ENCODE measurements at places on chromosomes 6 and 20.
A peak's percentile ranks its signal among the peaks of the same experiment; 100 is the strongest.

GRCh38 chr6:97674802-97675201, 391.8 kb upstream of the MMS22L start:
- no peak for DNase-seq

DNA sequence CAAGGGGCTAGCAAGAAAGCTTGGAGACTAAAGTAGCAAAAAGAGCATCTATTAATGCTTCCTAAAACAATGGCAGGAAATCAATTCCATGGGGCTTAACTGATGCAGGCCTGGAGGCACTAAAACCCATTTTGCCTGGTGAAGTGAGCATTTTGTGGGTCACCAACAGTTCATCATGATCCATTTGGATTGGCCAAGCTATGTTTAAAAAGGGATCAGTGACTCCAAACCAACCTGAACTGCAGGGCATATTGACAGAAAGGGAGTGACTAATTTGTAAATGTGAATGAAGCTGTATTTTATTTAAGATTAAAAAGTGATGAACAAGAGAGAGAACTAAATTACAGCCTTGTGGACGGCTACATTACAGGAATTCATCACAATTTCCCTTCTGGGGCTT, 132.0 kb downstream of the PCSK2 start:
- DNase-seq, result no peak

GRCh38 chr6:39085129-39085797, 29.7 kb downstream of the SAYSD1 start:
- no peak for DNase-seq

- DNase-seq, result no peak
These were observed 98.5 kb downstream of the ARMC2 start for GRCh38 chr6:108946695-108947094.

GRCh38 chr6:30357678-30358540, 13.0 kb downstream of the RPP21 start:
- peak; percentile 58 for DNase-seq

- no peak for DNase-seq
These were observed 6.3 kb upstream of the GABRR2 start for GRCh38 chr6:89321131-89321970.

- DNase-seq, result no peak
These were observed 93.0 kb downstream of the BACH2 start for GRCh38 chr6:90203672-90204071.

DNA sequence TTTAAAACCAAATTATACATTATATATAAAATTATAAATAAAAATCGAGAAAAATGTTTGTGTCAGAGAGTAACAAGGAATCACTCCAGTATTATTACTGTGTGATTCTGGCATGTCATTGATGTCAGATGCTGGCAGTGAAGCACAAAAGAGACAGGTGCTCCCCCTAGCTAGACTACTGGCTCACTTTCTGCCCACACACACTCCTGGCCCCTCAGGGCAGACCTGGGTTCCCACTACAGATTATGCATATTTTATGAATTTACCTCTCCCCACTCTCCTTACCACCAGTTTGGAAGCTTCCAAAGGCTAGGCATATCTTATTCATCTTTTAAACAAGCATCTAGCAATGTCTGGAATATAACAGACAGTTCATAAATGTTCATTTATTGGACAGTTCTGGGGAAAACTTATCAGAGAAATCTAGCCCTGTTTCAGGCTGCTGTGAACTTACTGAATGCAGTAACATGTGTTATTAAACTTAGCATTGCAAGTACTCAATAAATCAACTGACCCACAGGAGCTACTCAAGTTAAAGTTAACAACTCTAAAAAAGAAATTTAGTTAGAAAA, 12.8 kb downstream of the SNX3 start:
- no peak for DNase-seq

- no peak for DNase-seq
These were observed 16.6 kb downstream of the ATG5 start for GRCh38 chr6:106308985-106309384.

DNA sequence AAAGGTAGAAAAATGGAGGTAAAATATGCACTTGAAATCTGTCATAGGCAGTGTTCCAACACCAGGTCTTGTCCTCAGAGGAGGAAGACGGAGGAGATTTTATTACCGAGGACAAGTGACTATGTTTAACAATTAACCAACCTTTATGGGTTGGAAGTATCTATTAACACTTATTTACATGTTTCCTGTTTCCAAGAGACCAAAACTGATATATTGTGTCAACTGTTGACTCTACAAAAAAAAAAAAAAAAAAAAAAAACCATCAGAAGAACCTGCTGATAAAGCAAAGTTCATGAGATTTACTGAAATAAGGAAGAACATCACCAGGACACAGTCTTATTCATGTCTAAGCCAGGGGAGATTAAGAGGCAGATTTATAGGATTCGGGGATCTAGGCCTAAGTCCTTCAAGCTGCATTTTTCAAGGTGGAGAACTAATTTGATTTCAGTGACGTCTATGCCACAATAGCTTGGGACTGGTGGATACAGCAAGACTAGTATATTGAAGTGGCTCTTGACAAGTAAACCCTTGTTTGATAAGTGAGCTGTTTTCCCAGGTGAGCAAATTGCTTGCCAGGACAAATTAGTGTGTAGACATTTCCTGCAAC, 126.6 kb upstream of the NAA20 start:
- no peak for DNase-seq

DNA sequence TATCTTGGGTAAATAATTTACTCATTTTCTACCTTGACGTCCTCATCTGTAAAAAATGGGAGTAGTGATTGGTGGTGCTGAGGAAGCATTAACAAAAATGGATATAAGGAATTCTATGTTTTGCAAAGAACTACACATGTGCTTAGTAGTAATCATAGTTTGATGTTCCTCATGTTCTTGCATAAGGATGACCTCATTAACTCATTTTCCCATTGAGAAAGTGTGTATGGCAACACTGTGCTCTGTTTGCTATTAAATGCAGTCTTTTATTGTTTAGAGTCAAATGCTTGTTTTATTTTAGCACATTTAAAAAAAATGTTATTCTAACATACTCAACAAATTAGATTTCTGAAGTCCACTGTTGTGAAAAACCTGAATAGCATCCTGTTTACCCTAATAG, 211.2 kb upstream of the RSPO3 start:
- DNase-seq, result no peak

DNA sequence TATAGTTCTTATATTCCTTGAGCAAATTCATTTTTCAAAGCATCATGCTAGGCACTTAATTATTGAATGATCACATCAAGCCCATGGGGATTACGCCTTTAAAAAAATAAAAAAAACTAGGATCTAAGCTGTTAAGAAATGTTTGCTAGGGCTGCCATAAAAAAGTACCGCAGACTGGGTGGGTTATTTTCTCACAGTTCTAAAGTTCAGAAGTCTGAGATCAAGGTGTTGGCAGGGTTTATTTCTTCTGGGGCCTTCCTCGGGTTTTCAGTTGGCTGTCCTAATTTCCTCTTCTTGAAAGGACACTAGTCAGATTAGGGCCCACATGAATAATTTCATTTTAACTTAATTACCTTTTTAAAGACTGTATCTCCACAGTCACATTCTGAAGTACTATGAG, 165.6 kb upstream of the RIMS1 start:
- no peak for DNase-seq

DNA sequence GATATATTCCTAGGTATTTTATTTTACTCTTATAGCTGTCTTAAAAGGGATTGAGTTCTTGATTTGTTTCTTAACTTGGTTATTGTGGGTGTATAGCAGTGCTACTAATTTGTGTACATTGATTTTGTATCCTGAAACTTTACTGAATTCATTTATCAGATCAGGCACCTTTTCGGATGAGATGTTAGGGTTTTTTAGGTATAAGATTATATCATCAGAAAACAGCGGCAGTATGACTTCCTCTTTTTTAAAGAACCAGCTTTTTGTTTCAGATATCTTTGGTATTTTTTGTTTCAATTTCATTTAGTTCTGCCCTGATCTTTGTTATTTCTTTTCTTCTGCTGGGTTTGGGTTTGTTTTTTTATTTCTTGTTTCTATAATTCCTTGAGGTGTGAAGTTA, 382.4 kb upstream of the ADGRB3 start:
- no peak for DNase-seq

DNA sequence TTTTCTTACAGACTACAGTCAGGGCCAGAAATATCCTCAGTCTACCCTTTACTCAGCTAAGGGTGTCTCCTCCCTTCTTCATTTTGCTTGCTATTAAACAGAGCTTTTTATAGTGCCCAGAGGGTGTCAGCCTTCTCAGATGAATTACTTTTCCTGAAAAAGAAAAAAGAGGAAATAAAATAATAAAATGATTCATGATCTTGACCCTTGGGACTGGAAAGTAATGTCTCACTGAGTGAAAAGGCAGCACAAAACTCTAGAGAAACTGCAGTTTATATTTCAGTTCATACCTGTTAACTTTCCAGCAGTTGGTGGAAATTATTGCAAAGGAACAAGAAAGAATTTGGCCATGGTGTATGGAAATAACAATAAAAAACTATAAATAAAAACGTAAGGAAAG, 170.6 kb downstream of the IBTK start:
- no peak for DNase-seq

DNA sequence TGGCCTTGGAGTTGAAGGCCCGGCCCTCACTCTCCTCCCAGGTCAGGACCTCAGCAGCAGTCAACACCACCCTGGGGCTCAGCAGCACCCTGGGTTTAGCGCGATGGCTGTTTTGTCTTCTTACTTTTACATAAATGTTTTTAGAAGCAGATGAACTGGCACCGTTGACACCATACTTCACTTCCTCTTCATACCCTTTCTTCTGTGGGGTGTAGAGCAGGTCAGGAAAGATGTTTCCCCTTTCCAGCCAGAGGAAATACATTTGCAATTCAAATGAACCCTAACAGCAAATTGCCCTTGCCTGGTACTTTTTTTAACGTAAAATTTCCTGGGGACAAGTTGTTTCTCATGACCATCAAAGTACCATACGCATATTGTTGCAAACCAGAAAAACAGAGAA, 54.7 kb upstream of the SNX9 start:
- no peak for DNase-seq

- DNase-seq, result peak; percentile 55
These were observed 98.0 kb downstream of the FNDC1 start for GRCh38 chr6:159267165-159267564.

- DNase-seq, result no peak
These were observed 166.6 kb downstream of the PLCB4 start for GRCh38 chr20:9235518-9235917.

DNA sequence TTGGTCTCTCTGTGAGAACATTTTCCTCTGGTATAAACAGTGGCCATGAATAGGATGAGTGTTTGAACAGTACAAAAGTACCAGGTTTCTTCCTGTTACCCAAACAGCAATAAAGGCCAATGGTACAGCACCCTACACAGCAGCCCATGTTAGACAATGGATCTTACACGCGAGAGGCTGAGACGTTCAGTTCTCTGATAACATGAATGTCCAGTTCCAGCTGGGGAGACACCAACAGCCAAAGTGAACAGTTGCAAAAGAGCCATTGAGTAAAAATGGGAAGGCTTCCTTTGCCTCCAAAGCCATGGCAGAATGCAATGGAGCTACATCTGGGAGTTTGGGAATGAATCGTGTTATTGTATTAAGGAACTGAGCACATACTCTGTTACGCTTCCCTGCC, 246.8 kb upstream of the SGK1 start:
- DNase-seq, result no peak

- no peak for DNase-seq
These were observed 54.4 kb upstream of the BHLHE23 start for GRCh38 chr20:63061051-63061770.

- DNase-seq, result peak; percentile 54
These were observed 138.0 kb downstream of the NFATC2 start for GRCh38 chr20:51404297-51405060.

DNA sequence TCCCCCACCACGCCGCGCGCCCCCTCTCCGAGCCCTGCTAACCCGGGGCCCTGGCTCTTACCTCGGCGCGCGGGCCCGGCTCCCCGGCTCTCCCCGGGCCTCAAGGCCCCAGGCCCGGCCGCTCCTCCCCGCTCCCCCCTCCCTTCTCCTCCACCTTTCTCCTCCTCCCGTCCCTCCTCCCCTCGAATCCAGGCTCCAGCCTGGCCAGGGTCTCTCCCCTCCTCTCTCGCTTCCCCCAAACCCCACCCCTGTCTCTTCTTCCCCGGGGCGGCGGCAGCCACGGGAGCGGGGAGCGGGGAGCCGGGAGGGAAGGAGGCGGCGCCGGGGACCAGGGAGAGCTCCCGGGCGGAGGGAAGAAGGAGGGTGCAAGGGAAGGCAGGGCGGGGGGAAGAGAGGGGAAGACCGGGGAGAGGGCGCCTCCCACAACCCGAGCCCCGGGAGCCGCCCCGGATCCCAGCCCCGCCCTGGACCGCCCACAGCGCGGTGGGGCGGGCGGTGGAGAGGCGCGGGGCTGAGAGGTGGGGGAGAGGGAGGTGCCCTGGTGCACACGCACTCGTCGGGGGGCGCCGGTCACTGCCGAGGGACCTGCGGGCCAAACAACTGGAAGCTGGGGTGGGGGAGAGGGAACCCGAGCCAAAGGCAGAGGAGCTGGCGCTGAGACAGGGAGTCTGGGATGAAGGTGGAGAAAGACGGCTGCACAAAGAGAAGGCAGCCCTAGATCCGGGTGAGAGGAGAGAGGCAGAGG, at the start of gene GABBR1:
Gene GABBR1 (minus strand): TSS at position 395 of the 745 bp plus-strand sequence. CDS start 798 bp downstream, outside the sequence.
- DNase-seq, result peak; percentile 74

GRCh38 chr20:39282619-39283092, 320.5 kb downstream of the DHX35 start:
- no peak for DNase-seq

- DNase-seq, result no peak
These were observed 18.4 kb downstream of the CD83 start for GRCh38 chr6:14135893-14136539.

- no peak for DNase-seq
These were observed 106.3 kb upstream of the BMP5 start for GRCh38 chr6:55981660-55982059.

DNA sequence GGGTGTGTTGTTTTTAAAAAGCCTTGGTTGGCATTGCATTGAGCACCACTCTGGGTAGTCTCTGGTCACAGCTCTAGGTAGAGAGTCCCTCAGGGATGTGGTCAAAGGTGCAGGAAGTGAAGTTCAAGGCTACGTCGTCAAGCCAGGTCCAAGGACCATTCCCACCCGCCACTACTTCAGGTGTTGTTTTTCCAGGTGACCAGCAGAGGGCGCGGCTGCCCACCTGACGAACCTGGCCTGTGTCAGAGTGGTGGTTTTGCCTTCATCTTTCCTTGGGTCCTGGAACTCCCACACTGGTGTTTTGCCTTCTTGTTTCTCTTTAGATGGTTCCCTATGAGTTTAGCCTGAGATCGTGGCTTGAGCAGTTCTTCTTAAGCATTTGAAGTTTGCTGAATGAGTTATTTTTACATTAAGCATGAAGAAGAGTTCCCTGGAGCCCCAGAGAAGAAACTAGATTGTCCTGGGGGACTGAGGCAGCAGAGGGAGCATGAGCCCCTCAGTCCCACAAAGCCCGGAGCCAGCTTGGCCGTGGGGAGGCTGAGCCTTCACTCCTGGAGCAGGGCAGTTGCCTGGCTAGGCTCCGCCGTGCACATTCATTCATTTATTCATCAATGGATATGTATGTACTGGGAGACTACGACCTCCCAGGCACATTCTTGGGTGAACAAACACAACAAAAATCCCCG, 5.6 kb upstream of the PHACTR3 start:
- peak; percentile 54 for DNase-seq

GRCh38 chr6:67792996-67793395, 842.1 kb upstream of the ADGRB3 start:
- no peak for DNase-seq

Data from RKO (cell line).